ENCODE measurements at places on chromosomes 13 and 19. TPM values are rescaled to one million over a fixed set of nuclear protein-coding genes. Genes with fewer than 3 reads are reported as not detected.

- no peak for DNase-seq
Measured at GRCh38 chr13:101712026-101712348, 259.5 kb downstream of the ITGBL1 start.

- DNase-seq: peak; percentile 69
Measured at GRCh38 chr19:38792250-38793111, 3.5 kb downstream of the LGALS7B start.

DNA sequence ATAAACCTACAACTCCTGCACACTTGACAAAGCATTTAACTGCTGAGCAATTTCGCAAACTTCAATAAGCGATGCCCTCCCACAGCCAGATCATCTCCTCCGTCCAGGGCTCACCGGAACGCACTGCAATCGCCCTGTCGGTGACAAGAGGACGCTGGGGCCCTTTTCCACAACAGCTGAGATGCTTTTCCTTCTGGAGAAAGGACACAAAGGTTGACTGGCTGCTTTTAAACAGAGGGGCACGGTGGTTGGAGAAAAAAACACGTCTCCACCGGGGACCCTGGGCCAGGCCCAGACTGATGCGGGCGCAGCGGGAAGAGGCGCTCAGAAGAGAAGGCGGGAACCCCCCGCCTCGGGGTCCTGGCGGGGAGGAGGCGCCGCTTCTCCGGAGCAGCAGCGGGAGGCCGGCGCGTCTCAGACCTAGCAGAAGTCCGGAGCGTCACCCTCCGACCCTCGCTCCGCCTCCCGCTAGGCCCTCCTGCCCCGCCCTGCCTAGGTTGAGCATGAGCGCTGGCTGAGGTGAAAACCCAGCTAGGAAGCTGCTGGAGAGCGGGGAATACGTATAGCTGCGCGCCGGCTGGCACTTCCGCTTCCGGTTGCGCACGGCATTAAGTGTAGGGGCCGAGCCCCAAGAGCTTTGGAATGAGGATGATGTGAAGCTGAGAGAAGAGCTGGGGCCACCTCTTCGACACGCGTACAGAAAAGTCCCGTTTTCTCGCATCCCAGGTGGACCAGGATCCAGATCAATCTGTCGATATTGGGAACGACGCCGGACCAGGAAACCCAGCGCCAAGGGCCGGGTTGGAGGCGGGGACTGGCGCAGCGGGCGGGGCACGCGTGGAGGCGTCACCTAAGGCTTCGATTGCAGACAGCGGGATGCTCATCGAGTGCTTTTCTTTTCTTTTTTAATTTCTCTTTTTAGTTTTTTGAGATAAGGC, at the start of gene ZNF846:
TSS of gene ZNF846 (minus strand) at position 564 of the 938 bp plus-strand sequence. CDS start 3,788 bp downstream, outside the sequence.
- DNase-seq: peak; percentile 96

- DNase-seq: no peak
Measured at GRCh38 chr13:29020314-29020713, 200.2 kb downstream of the MTUS2 start.

DNA sequence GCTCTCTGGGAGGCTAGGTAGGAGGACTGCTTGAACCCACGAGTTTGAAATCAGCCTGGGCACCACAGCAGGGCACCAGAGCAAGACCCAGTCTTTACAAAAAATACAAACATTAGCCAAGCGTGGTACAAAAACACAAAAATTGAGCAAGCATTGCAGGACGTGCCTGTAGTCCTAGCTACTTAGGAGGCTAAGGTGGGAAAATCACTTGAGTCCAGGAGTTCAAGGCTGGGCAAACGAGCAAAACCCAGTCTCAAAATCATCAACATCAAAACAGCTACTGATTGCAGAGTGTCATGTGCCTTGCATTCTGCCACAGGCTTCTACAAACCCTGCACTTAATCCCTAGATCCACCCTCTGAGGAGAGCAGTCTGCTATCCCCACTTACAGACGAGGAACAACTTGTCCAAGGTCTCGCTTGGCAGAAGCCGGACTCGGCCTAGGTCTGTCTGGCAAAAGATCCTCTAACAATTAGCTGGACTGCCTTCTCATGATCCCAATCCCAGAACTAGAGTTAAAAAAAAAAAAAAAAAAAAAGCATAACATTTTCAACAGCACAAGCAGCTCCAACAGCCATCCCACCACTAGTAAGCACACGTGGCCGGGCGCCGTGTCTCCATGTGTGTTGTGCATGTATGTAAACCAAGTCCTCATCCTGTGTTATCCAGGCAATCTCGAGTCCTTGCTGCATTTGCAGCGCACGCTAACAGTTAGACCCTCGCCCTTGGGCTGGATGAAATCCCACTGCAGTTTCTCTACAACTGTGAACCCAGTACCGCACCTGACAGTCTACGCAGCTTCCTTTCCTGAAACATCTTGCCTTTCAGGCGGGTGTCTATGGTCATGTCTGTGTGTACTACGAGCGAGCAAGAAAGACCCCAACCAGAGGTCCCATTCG, 2.0 kb downstream of the PPP6R1 start:
- no peak for DNase-seq

PPM1N gene
- total RNA-seq: 1.7 TPM

Measured in colonic mucosa (tissue), 4 donors.